ENCODE measurements at places on chromosomes 2 and 18. TPM values are rescaled to one million over a fixed set of nuclear protein-coding genes. Genes with fewer than 3 reads are reported as not detected.

The EPB41L3 gene
- 0.31 TPM for total RNA-seq

The ASB1 gene
- 64.2 TPM for total RNA-seq

The SIX3 gene
- 0.58 TPM for total RNA-seq

The WDR54 gene
- total RNA-seq = 92.0 TPM

The IGFBP5 gene
- total RNA-seq = 0.20 TPM

The GAREM1 gene
- 3.3 TPM for total RNA-seq

The TXNL4A gene
- 142 TPM for total RNA-seq

The SLC16A14 gene
- 1.0 TPM for total RNA-seq

The INPP5D gene
- 0.29 TPM for total RNA-seq

The SCTR gene
- total RNA-seq = not detected

Measured in A549 treated with CORT108297 at 1 μM for 4 hours (cell line).